NCI-H1105 treated with DMSO at 0.1 percent for 48 hours (cell line): ENCODE measurements at places on chromosomes 16 and 17.

DNA sequence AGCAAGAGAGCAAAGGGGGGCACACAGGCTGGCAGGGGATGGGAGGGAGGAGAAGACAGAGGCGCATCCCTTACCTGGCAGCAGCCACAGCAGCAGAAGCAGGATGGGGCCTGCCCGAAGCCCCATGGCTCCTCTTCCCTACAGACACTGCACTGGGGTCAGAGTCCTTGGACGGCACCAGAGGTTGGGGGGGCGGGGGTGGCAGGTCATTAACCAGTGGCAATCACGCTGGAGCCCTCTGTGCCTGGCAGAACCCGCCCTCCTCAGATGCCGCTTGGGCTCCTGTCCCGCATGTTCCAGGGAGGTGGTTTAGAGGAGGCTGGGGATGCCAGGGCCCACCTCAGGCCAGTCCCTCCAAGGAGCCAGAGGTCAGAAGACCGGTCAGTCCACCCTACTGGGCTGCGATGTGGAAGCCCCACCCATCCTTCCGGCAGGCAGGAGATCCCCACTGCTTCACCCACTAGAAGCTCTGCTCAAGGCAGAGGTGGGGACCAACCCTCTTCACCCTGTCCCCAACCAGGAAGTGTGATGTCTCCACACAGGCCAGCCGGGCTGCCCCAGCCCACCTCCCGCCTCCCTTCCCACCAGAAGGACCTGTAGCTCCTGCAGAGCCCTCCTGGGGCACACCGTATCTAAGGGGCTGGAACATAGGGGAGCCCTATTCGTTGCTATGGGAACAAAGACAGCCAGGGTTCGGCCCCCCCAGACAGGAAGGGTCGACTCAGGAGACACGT lies 11.7 kb downstream of the ZG16B start:
- no peak for DNase-seq

GRCh38 chr17:82300707-82301270 lies 16.6 kb downstream of the CD7 start:
- no peak for DNase-seq

- DNase-seq, result no peak
Measured at GRCh38 chr16:11610580-11610979, 23.9 kb upstream of the LITAF start.

DNA sequence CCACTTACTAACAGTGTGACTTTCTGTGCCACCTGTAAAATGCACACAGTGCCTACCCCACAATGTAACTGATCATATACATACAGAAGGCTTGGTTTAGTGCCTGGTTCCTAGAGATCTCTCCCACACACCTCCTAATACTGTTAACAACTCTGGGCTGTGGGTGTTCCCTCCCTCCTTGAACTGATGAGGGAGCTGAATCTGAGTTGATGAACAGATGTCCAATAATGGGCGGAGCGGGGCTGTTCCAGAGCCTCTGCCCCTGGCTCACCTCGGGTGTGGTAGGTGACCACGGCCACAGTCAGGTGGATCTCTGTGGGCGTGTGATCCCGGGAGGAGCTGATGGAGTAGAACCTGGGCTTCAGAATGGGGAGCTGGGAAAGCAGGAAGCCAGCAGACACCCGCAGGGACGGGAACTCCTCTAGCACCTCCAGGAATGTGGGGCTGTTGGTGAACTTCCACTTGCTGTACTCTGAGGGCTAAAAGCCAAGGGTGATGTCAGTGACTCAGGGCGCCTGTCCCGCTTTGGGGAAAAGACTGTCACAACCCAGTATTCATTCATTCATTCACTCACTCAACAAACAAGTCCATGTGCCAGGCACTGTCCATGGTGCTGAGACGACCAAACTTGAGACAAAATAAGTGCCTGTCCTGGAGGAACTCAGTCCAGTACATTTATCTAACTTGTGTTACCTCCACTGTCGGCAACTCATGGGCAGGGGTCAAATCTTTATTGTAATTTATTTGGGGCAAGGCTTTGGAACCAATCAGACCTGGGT lies 37.6 kb downstream of the NOS2 start:
- no peak for DNase-seq

DNA sequence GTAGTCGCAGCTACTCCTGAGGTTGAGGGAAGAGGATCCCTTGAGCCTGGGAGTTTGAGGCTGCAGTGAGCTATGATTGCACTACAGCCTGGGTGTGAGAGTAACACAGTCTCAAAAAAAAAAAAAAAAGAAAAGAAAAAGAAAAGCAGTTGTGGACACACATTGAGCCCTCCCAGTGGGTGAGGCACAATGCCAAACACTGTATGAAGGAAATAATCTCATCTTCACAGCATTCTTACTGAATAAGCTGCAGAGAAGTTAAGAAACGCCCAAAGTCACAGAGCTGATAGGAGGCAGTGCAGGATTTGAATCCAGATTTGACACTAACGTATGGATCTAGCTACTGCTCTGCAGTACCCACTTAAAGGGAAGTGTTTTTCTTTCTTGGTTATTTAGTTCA lies 5.9 kb upstream of the LYZL6 start:
- DNase-seq, result no peak

- no peak for DNase-seq
Measured at GRCh38 chr17:71849783-71850768, 270.7 kb upstream of the SOX9 start.

GRCh38 chr16:80948886-80949493 lies 57.7 kb downstream of the CMC2 start:
- no peak for DNase-seq

GRCh38 chr16:87250431-87250960 lies 66.7 kb downstream of the C16orf95 start:
- DNase-seq, result no peak
